ENCODE measurements at places on chromosomes 3 and 15. TPM values are rescaled to one million over a fixed set of nuclear protein-coding genes. Genes with fewer than 3 reads are reported as not detected.

Gene RCN2
- total RNA-seq, result 28.1 TPM

Gene SEMA5B
- not detected for total RNA-seq

Gene HOMER2
- total RNA-seq, result 10.9 TPM

Gene ZNF662
- 5.0 TPM for total RNA-seq

Gene FSIP1
- 0.58 TPM for total RNA-seq

Gene CCNB2
- 77.8 TPM for total RNA-seq

Gene CSTA
- total RNA-seq, result 0.35 TPM

Gene ANKRD28
- 46.1 TPM for total RNA-seq

Gene VILL
- 16.1 TPM for total RNA-seq

Gene RNU5B-1
- not detected for total RNA-seq

Gene IMPG2
- 0.86 TPM for total RNA-seq

Gene PLSCR5
- not detected for total RNA-seq

Gene STRC
- total RNA-seq, result 1.1 TPM

Gene ITGB5
- total RNA-seq, result 0.65 TPM

Gene CALML4
- total RNA-seq, result 6.0 TPM

DNA sequence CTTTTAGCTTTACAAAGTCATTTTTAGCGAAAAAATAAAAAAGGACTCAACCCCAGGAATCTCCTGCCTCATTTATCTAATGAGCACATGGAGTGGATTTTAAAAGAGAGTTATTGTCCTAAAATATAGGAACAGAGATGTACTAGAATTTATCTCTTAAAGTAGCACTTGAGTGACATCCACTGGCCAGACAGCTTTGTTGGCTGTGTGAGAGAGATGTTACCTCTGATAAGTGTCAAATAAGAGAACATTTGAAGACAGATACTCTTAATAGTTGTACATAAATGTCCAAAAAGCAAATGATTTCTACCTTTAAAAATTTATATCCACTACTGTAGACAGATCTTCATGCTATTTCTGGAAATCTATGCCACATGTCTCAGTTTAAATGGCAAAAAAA lies 12.3 kb upstream of the MFSD1 start:
- DNase-seq, result no peak

DNA sequence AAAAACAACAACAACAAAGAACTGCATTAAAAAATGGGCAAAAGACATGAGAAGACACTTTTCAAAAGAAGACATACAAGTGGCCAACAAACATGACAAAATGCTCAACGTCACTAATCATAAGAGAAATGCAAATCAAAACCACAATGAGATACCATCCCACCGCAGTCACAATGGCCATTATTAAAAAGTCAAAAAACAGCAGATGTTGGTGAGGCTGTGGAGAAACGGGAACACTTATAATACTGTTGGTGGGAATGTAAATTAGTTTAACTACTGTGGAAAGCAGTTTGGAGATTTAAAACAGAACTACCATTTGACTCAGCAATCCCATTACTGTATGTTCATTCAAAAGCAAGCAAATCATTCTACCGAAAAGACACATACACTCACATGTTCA lies 15.1 kb downstream of the EIF1B start:
- no peak for DNase-seq

- DNase-seq, result no peak
These were observed 56.5 kb upstream of the FXR1 start for GRCh38 chr3:180855956-180856355.

DNA sequence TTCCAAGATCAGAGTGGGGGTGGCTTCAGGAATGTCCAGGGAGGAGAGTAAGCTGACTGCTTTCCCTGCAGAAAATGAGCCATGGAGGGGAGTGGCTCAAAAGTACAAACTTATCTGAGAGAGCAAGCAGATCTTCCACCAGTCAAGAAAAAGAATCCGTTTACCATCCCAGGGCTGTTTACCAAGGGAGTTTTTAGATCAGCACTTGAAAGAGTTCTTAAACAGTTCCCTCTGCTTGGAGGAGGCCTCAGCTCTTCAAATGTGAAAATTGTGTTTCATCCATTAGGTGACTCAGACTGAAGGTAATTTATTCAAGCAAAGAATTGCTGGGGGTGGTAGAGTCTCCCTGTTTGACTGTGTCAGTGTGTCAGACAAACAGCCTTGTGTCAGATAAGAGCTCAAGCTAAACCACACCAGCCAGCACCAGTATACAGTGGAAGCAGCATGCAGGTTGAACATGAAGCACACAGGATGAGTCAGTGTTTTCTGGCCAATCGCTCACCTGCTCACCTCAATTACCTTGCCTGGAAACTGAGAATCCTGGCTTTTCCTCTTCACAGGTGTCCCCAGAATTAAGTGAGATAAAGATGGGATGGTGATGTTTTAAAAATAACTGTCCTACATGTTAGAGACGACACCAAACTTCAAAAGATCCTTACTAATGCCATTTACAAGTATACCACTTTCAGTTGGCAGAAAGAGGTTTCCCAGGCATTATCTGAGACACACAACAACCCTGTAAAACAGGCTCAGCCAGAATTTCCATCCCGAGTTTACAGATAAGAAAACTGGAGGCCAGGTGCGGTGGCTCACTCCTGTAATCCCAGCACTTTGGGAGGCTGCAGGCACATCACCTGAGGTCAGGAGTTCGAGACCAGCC lies 21.7 kb downstream of the SH3BP5 start:
- DNase-seq, result peak; percentile 84

DNA sequence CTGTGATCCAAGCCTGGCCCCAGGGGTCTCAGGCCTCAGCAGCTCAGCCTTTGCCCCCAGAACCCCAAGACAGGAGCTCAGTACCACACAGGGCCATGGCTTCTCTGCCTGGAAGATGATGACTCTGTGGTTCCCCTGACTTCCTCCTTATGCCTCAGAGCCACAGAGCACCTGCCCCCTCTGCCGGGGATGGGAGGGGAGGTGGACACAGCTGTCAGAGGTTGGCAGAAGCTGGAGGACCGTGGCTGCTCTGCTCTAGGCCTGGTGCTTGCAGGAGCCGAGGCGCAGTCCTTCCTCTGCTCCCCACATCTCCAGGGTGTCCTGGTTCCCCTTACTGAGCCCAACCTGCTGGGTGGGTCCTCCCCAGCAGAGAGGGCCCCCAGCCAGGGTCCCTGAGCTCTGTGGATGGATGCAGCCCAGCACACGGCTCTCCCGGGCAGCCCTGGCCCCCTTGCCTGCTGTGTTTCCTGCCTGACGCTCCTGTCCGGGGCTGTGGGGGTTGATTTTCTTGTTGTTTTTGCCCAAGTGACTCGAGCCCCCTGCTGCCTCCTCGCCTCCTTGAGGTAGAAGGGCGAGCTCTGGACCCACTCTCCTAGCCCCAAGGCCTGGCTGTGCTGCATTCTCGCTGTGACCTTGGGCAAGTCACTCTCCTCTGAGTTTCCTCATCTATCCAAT lies 36.6 kb downstream of the PSTPIP1 start:
- no peak for DNase-seq

DNA sequence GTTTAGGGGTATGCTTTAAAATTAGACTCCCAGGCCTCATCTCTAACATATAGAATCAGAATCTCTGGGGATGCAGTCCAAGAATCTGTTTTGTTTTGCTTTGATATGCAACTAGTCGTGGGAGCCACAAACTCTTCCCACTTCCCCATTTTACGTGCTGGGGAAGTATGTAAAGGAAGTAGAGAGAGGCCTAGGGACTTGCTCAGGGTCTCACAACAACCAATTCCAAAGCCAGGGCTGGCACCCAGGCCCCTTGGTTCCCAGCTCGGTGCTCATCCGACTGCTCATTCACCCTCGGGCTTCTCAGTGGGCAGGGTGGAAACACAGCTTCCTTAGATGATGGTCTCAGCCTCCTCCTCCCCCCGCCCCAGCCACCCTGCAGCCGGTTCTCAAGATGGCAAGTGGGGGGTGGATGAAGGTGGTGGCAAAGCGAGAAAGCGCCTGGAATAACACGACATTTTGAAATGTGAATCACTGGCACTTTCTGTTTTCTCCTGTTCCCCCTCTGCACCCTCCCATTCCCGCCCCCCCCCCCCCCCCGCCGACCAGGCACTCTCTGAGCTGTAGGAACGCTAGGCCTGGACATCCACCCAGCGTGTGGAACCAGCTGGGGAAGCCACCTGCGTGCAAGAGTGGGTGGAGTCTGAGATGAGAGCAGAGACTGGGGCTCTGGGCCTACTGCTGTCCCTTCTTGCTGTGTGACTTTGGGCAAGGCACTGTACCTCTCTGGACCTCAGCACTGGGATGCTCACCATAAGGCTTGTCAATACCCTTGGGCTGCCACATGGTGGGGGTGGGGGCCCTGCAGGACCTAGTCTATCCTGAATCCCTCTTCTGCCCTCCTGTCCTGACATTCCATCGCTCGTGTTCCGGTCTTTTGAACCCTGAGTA lies 214.5 kb downstream of the RPLP1 start:
- DNase-seq, result no peak

- no peak for DNase-seq
These were observed 62.5 kb downstream of the MGLL start for GRCh38 chr3:127759826-127760225.

DNA sequence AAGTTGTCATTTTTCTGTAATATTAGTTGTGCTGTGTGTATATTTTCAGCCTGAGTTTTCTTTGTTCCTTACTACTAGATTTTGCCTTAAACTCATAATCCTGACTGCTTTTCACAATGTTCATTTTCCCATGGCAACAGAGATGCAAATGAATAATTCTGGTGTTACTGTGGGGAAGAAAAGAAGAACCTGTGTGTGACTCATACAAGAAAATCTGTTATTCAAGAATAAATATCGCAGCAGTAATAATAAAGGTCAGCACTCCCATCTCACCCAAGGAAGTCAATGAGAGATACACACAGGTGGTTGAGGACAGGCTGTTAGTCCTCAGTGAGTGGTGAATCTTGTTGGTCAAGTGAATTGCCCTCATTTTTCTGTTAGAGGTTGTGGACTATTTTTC lies 656.6 kb upstream of the NAALADL2 start:
- no peak for DNase-seq

DNA sequence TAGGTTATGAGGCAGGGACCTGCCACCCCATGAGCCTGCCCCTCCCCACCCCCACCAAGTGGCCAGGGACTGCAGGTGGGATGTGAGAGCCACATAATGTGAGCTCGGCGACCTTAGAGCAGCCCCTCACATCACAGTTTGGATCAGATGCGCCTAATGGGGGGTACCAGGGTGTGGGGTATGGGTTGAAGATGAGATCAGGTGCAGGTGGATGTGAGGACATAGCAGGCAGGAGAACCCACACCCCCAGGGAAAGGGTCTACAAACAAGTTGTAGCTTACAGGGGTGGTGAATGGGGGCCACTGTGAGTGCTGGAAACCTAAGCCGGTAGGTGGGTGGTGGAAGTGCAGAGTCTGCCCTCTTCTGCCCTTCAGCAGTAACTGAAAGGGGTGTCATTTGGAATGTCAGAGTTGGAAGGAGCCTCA lies 94.0 kb downstream of the CORO2B start:
- no peak for DNase-seq

GRCh38 chr3:130870423-130870822 lies 23.5 kb upstream of the ATP2C1 start:
- DNase-seq, result no peak

GRCh38 chr3:19331931-19332330 lies 183.6 kb downstream of the KCNH8 start:
- DNase-seq, result no peak

DNA sequence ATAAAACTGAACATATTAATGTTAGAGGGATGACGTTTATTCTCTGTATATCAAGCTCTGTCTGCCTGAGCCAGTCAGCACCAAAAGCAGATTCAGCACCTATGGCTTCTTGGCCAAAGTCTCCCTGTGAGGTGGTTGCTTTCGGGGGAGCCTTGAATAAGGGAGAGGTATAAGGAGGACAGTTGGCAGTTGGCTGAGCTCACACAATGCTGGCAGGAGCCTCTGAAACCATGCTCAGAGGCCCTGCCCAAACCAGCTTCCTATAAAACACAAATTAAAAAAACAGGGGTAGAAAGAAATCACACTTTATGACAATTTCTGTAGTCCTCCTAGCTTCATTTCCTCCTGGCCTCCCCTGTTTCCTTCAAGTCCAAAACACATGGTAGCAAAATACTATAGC lies 18.8 kb downstream of the ARHGEF3 start:
- DNase-seq, result peak; percentile 35

DNA sequence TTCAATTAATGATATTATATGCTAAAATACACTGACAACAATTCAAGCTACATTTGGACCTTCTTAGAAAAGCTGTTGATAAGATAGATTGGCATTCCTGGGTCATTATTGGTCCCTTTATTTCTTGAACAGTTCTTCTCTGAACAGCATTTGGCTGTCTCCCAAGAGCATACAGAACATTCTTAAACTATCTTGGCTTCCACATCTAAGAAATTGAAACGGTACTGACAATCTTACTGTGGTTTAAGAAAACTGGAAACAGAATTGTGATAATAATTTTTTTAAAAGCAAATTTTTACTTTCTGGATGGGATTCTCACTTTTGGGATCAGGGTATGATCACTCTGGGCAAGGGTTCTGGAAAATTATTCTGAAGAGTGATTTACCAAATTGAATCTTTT lies 161.7 kb upstream of the ZNF385D start:
- DNase-seq, result no peak

DNA sequence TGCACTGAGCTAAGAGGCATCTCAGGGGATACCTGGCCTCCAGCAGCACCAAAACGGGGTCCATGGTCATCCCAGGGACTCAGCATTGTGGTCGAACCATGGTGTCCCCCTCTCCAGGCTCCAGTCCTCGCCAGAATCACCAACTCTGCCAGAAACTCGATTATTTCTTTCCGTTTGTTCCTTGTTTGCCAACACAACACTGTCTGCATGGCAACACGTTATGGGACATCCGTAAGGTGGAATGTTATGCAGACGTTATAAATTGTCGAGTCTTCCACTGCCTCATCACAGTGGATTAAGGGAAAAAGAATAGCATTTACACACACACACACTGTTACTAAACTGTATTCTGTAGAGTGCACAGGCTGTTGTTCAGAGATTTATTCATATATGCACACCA lies 52.5 kb upstream of the RPL32 start:
- no peak for DNase-seq

DNA sequence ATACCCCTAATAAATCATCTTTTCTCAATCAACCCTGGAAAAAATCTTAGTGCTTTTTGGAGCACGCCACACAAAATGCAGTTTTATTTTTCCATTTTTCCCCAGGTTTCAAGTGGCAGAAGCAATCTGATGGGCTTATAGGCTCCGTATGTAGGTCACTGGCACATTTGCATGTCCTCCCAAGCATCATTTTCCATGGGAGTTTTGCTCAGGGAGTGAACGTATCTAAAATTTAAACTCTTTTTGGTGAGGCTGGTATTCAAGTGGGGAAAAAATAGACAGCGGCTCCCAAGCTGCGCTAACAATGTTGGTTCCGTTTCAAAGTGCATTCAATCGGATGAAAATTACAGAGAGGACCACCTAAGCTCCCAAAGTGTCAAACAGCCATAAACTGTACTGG lies 233.4 kb downstream of the MEX3B start:
- DNase-seq, result no peak

GRCh38 chr3:183069086-183069485 lies 30.2 kb downstream of the MCCC1 start:
- no peak for DNase-seq

DNA sequence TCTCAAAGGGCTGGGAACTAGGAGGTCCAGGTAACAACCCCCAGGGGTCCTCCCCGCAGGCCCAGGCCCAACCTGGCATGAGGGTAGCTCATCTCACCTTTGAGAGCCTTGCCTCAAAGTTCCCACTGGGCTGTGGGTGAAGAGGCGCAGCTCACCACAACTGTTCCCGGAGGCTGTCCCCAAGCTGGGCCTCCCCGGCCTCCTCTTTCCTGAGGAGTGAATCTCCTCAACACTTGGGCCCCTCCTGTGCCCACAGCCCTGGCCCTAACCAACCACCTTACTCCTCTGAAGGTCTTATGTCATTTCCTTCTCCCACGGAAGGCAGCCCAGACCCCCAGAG lies 27.5 kb upstream of the CORO2B start:
- no peak for DNase-seq

- DNase-seq, result no peak
These were observed 37.0 kb downstream of the COMMD2 start for GRCh38 chr3:149715247-149715646.

All from activated T-cell treated with anti-CD3 and anti-CD28 coated beads, Interleukin-2, amount 50 U/mL, for 72 hours (primary cell).